ENCODE measurements at places on chromosomes 11 and 22.

DNA sequence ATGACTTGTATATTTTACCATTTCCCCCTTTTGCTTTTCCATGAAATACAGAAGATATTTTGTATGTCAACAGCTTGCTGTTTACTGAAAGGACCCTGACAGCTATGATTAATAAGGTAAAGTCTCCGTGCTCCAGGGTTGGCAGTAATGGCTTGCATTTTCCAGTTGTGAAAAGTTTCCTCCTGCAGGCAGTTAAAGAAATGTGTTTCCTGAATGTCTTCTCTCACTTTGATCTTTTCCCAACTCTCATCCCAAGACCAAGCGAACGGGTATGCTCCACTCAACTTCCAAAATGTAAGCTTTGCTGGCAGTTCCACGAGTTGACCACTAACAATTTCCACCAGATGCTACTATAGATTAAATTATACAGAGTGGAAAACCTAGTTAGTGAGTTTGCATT lies 8.9 kb downstream of the FIBIN start:
- DNase-seq, result no peak

DNA sequence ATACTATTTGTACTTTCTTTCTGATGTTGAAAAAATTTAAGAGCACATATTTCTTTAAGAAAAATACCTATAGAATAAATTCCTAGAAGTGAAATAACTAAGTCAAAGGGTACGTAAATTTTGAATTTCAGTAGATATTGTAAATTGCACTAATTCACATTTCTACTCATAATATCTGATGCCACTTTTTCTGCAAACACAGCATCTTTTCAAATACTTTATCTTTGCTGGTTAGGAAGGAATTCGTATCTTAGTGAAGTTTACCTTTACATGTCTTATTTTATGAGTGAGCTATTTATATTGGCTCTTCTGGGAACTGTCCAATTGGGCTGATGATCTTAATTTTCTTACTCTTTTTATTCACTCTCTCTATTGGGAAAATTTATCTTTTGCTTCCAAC lies 148.2 kb downstream of the DDX10 start:
- no peak for DNase-seq

- DNase-seq, result no peak
These were observed 4.8 kb upstream of the GDPD5 start for GRCh38 chr11:75530577-75530976.

DNA sequence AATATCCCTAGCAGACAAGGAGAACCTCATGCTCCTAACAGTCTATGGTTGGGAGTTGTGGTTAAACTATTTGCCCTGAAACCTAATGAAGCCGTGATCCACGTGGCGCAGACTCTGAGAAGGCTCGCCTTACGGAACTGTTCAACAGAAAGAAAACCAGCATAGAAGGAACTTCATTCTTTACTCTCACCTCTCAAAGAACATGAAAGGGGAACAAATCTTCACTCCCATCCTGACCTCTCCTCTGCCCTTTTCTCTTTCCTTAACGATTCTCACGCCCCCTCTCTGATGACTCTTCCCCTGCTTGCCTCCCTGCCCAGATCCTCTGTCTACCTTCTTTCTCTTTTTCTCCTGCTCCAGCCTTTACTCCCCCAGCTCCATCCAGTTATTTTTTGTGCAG lies 54.2 kb downstream of the IRAG1 start:
- DNase-seq, result no peak

DNA sequence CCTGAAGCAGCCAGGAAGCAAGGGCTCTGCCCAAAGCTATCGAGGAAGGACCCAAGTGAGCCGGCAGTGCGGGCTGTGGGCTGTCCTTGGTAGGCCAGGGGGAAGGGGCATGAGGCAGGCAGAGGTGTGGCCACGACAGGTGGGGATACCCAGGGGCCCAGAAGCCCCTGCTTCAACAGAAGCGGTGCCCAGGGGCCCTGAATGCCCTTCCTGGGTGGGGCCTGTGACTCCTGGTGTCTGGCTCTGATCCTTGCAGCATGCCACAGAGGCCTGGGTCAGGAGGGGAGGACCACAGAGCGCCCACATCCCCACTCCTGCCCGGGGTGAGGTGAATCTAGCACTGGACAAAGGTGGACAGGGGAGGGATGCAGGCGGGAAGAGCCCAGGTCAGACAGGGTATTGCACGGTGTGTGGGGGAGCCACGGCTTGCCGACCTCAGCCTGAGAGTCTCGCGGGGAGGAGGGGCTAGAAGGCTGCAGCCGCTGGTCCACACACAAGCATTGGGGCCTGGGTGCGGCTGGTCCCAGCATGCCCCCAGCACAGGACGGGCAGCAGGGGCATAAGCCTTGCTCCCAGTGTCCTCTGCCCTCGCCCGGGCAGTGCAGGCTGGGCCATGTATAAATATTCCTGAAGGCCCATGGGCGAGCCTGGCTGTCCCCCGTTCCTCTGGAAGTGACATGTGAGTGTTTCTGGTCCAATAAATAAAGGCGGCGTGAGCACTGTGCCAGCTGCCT lies 19.0 kb downstream of the MAFF start:
- DNase-seq, result no peak

GRCh38 chr11:64604458-64605243 lies 13.6 kb downstream of the SLC22A12 start:
- no peak for DNase-seq

GRCh38 chr11:10881892-10882291 lies 24.0 kb upstream of the ZBED5 start:
- no peak for DNase-seq

GRCh38 chr11:106309070-106309684 lies 231.7 kb downstream of the AASDHPPT start:
- DNase-seq, result no peak

DNA sequence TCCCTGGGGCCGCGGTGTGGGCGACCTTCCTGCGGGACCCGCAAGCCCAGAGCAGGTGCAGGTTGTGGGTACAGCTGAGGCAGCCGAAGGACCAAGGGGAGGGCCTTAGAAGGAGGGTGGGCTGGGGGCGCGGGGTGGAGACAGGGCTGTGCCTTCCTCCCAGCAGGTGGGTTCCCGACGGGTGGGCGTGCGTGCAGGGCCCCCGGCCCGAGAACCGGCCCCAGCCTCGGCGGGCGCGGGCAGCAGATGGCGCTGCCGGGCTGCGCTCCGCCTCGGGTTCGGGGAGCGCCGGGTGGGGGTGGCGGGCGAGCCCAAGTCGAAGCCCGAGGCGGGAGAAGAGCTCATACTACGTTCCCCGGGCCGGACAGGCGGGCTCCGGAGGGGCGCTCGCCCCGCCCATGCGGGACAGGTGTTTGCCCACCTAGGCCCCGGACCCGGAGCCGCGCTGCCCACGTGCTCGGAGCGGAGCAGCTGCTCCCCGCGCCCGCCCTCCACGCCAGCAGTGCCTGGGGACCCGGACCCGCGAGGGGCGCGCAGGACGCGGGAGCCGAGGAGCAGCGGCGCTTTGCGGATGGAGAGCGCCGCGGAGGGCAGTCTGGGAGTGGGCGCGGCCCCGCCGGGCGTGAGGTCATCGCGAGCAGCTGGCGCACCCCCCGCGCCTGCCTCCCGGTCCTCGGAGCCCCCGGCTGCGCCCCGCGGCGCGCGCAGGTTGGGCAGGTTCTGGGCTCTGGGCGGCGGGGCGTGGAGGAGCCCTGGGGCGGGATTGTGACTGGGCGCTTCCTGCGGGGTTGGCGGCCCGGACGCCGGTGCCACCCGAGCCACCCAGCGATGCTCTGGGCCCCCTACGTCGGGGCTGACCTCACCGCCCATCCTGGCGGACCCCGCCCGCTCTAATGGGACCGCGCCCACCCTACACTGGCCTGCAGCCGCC lies 25.3 kb downstream of the DUSP8 start:
- DNase-seq, result peak; percentile 55

- peak; percentile 42 for DNase-seq
These were observed 238.8 kb downstream of the TTC28 start for GRCh38 chr22:28440592-28441390.

DNA sequence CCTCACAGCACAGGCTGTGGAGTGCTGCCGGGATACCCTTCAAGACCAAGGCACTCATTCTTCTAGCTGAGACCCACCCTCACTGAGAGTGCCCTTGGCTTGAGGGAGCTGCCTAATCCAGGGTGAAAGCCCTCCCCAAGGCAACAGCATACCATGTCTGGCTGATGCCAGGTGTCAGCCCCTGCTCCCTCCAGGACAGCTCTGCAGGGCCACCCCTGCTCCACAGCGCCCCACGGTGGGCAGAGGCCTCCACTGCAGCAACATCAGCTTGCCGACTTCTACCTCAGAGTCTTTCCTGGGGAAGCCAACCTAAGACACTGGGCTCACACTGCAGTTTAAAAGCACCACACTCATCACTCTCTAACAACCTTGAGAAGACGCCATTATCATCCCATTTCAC lies 29.0 kb downstream of the TTLL1 start:
- DNase-seq, result peak; percentile 17

- DNase-seq, result no peak
These were observed 12.6 kb downstream of the OMP start for GRCh38 chr11:77115181-77115611.

All from EH (cell line).